ENCODE measurements at places on chromosomes 11 and 22.
A peak's percentile ranks its signal among the peaks of the same experiment; 100 is the strongest.

DNA sequence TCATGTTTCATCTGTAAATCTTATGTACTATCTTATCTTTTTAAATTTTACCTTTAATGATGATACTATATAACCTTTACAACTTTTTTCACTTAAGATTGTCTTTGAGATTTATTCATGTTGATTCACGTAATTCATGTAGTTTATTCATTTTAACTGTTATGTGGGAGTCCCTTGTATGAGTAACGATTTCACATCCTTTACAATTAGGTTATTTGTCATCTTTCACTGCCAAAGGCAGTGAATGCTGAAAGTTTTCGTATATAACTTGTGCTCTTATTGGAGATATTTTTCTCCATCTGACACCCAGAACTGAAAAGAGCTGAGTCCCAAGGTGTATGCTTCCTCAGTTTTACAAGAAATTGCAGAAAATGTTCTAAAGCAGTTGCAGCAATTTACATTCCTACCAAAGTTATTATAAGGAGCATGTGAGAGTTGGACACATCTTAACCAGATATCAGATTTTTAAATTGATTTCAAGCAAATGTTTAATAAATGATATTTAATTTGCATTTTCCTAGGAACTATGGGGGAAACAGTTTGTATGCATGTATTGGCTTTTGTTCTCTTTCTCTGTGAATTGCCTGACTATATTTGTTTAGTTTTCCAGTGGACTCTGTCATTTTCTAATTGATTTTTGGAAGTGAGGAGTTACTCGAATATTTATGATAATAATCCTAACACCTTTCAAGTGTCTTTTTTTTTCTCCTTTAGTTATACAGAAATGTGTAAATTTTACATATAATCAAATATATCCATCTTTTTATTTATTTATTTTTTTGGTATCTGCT, 6.4 kb downstream of the ARL14EP start:
- DNase-seq = no peak

GRCh38 chr11:27161071-27161470, 120.5 kb downstream of the BBOX1 start:
- no peak for DNase-seq

DNA sequence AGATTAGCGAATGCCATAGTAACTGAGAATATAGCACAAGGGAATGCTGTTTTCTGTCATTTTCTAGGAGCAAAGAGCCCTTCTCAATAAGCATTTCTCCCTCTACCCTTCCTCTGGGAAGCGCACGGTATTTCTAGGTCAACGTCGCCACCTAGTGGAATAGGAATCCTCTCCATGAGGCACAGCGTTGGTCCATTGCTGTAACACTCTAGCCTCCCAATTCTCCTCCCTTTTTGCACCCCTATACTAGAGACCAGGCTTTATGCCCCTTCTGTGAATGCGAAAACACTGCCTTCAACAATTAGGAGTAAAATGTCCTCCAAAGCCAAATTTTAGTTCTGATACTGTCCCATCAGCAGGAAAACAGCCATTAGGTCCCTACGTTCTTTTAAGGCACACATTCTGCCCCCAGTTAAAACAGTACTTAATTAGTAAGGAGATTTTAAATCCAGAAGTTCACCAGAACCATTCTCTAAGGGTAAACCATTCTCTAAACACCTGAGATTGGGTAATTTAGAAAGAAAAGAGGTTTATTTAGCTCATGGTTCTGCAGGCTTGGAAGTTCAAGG, 12.8 kb upstream of the HYLS1 start:
- DNase-seq = peak; percentile 80

GRCh38 chr11:36363361-36364268, 67.5 kb downstream of the PRR5L start:
- peak; percentile 33 for DNase-seq

GRCh38 chr11:11995601-11996000, 12.8 kb downstream of the DKK3 start:
- no peak for DNase-seq

Data from Kasumi-1 (cell line).